KG1 (cell line): ENCODE measurements at places on chromosomes 2 and 18.

DNA sequence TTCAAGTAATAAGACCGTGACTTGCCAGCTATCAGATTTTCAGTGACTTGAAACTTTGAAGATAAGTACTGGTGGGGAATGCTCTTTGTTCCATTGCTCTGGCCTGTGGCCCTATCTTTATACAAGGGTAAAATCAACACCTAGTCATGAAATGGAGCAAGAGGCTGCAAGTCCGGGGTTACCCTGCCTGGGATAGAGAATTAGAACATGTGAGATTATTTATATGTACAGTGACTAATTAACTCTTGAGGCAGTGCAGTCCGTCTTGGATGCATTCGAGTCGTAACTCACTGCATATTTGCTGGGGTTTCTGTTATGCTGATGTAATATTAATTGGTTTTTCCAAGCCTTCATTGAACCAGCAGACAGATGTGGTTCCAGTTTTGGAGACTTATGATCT lies 105.8 kb upstream of the LYPD6 start:
- no peak for DNase-seq

DNA sequence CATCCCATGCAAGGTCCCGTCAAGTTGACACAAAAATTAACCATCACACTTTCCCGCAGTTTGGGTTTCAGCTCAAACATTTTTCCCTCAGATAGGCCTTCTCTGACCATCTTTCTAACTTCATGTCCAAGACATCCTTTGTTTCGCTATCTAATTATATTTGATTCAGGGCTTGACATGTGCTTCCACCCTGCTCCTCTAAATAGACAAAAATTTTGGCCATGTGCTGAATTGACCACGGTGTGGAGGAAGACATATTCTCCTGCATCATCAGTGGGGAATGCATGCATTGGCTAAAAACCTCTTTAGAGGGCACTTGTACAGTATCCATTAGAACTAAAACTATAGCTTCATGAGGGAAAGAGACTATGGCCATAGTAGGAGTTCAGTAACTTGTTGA lies 81.2 kb downstream of the PLCL1 start:
- DNase-seq, result no peak

DNA sequence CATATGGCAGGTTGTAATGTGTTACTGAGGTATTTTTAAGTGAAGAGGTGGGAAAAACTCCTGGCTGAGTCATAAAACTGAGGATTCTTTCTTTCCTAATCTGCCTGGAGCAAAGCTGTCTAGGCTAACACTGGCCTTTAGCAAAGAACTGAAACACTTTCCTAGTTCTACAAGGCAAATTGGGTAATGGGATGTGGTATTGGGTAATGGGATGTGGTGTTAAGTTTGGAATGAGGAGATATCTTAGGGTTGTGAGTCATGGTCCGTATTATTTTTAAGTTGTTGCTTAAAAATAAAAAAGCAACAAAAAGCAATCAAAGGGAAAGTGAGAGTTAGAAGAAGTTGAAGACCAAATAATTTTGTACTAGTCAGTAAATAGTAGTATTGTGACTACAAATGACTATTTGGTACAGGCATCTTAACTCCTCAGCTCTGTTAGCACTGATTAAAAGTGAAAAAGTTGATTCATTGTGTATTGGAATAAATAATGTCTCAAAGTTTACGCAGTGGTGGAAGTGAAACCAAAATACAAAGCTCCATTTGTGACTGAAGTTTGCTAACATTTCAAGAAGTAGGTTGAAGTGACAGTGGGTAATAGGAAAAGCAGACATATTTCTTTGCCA lies 216.8 kb downstream of the CAMKMT start:
- no peak for DNase-seq

DNA sequence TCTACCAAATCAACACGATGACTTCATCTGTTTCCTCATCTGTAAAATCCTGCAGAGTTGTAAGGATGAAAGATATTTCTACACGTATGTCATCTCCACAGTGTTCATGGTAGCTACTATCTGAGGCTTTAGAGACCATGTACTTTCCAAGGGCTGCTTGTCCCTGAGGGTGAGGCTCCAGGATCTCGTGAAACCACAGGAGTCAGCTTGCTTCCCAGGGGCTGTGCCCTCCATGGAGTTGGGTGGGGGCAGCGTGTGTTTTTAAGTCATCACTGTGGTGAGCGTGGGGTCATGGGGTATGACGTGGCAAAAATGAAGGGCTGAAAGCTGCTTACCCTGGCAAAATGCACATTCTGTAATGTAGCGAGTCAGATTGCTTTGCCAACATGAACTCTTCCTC lies 81.6 kb downstream of the ASAP2 start:
- DNase-seq, result no peak

DNA sequence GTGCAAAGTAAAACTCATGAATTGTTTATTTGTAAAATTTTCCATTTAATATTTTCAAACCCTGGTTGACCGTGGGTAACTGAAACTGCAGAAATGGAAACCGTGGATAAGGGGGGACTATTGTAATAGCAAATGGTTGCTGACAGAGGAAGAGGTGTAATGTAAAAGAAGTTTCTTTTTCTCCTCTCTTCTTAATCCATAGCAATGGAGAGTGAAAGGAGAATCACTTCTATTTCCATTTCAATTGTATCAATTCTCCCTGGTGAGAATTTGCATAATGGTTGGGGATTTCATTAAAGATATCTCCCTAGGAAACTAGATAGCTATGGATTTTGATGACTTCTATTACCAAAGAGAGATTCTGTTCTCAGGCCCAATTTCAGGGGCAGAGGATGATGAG lies 24.8 kb downstream of the TACR1 start:
- no peak for DNase-seq

GRCh38 chr2:219448099-219448775 lies 13.6 kb downstream of the SPEG start:
- no peak for DNase-seq

DNA sequence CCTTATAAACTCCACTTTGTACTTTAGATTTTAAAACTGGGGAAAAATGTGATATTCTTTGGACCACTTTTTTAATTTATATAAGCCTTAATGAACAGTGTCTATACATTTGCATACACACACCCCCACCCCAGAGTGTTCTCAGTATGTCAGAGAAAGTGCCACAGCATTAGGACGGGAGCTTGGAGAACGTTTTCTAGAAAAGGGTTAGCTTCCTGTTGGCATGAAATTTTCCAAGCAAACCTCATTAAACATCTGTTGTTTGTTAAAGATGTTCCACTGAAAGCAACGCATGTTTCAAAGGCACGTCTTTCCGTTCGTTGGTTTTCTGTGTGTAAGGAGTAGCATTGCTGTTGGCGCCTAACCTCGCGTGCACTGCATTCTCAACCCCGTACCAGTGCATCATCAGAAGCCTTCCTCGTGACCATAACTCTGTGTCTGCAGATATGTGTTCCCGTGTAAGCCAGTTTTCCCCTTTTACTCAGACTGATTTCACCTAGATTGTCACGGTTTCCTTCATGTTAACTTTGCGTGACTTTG lies 228.5 kb downstream of the ALPK2 start:
- no peak for DNase-seq
